Mucosa of descending colon (tissue), 3 donors: ENCODE measurements at places on chromosomes 5 and 9. TPM values are rescaled to one million over a fixed set of nuclear protein-coding genes. Genes with fewer than 3 reads are reported as not detected.
A peak's percentile ranks its signal among the peaks of the same experiment; 100 is the strongest.

DNA sequence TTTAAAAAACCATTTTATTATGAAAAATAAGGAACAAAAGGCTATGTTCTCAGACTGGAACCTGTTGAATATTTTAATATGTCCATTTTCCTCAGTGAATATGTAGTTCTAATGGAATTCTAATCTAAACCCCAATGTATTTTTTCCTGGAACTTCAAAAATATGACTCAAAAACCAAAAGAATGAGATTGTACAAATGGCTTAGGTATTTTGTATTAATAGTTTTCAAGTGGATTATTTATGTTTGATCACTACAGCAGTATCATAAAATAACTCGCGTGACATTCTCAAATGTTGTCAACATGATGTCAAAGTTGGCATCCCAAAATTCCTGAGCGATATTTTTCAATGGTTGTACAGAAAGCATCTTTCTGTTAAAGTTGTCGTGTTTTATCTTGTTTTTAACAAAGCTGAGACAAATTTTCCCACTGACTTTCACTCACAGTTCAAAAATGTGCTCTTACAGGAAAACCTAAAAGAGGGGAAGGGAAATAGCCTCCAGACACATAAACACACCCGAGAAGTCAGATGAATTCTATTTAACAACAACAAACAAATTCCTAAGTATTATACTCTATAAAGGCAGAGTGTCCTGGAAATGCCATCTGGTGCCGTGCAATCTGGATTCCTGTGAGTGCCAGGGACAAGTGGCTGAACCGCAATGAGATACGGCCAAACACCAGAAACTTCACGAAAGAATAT lies 68.1 kb upstream of the TAS2R1 start:
- no peak for DNase-seq

GRCh38 chr9:33446946-33447798 lies at the start of gene AQP3:
TSS of gene AQP3 (minus strand) at chr9:33447593. CDS start at chr9:33447530, 63 bp downstream.
- peak; percentile 75 for DNase-seq

- no peak for DNase-seq
These were observed 48.1 kb downstream of the ITGA2 start for GRCh38 chr5:53037141-53037859.

- DNase-seq: no peak
These were observed 125.4 kb downstream of the C5orf15 start for GRCh38 chr5:133842846-133843611.

DNA sequence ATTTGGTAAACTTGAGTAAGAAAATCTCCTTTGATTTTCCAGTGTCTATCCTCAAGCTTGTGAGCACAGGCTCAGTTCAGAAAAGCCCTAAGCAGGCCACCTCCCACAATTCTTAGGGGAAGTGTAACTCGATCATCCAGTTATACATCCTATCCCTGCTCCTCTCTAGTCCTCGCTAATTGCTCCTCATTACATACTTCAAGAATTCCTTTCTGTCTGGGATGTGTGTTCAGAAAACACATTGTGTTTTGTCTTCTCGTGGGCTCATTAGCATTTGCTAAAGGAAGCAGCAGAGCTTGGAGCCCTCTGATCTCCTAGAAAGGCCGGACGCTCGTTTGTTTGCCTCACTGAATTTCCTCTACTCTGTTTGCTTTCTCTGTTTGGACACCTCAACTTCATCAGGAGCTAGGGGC lies 268.2 kb upstream of the RFX3 start:
- no peak for DNase-seq

DNA sequence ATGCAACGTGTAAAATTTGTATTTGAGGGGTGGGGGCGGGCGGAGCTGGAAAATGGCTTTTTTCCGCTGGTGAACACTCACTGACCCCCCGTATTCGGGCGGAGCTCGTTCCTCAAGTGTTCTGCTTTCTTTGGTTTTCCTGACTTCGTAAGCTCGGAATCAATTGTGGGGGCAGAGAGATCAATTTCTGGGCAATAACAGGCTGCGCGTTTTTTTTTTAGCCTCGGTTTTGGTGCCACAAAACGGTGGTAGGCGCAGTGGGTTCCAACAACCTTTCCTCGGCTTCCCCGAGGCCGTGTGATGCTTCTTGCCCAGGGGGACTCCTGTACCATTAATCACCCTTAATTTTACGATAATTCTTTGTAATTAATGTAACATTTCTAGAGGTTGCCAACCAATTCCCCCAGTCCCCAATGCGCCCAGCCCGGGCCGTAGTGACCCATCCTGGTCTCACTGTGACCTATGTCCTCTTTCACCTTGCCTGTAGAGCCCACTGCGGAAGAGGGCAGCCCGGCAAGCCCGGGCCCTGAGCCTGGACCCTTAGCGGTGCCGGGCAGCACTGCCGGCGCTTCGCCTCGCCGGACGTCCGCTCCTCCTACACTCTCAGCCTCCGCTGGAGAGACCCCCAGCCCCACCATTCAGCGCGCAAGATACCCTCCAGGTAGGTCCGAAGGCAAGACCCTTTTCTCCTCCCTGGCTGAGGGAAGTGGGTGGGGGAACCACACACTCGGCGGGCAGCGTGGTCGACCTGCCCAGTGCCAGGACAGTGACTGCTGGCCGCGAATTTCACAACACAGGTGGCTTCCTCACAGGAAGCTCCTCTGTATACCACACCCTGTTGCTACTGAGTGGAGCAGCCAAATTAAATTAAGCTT lies 3.7 kb downstream of the NR4A3 start:
- no peak for DNase-seq

DNA sequence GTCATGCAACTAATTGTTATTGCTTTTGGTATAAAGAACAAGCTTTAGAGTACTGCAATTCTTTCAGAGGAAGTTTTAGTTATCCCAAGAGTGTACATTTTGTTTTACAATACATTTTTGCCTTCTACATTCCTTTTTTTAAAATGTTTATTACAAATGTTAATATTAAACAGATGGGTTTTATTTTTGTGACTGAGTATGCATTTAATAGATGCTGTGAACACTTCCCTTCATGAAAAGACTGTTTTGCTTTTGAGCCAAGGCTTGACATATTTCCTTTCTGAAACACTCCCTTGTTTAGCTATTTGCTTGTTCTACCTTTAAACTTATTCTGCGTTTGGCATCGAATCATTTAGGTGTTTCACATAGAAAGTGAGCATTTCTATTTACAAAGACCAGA lies 14.8 kb upstream of the ZNF474 start:
- no peak for DNase-seq

DNA sequence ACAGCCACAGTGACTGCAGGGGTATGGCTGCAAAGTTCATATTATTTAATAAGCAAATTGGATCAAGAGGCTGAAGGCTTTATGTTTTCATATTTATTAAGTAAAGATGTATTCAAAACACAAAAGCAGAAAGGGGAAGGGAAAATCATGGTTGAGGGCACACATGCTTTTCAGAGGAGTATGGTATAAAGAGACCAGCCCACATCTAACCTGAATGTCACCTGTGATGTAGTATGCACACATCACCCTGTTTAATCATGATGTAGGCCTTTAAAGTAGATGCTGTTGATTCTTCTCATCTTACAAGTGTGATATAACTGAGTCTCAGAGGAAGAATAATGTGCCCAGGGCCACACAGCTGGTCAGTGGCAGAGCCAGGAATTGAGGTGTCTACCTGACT lies 211.8 kb downstream of the DCP2 start:
- DNase-seq: no peak

GRCh38 chr5:180718810-180719453 lies 20.9 kb downstream of the OR2Y1 start:
- no peak for DNase-seq

- no peak for DNase-seq
These were observed 15.2 kb upstream of the HAND1 start for GRCh38 chr5:154493274-154493673.

GRCh38 chr9:37740128-37740527 lies 13.5 kb upstream of the TRMT10B start:
- no peak for DNase-seq

DNA sequence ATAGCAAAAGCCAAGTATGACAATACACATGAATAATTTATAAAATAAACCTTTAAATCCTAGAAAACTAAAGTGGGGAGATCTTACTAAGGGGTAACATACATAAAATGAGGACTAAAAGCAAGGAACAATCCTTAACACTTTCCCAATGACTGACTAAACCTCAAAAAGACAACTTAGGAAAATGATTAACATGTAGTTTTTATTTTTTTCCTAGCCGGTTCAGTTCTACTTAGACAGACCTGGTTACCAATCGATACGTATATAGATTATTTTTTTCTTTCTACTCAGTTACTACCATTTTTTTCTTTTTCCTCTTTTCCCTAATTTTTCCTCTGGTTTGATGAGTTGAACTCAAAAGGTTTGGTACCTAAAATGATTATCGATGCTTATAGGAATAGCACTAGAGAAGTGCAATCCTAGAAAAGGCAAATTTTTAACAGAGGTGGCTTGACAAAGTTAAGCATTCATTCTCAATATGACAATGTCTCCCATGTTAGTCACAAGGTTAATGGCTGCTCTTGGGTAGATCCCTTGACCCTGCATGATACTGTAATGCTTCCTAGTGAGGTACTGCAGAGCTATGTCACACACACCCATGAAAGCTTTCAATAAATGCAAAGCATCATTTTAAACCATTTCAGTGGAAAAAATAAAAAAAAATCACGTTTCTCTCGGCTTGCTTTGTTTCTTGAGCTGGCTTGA lies 41.5 kb downstream of the FBXO4 start:
- DNase-seq: no peak

DNA sequence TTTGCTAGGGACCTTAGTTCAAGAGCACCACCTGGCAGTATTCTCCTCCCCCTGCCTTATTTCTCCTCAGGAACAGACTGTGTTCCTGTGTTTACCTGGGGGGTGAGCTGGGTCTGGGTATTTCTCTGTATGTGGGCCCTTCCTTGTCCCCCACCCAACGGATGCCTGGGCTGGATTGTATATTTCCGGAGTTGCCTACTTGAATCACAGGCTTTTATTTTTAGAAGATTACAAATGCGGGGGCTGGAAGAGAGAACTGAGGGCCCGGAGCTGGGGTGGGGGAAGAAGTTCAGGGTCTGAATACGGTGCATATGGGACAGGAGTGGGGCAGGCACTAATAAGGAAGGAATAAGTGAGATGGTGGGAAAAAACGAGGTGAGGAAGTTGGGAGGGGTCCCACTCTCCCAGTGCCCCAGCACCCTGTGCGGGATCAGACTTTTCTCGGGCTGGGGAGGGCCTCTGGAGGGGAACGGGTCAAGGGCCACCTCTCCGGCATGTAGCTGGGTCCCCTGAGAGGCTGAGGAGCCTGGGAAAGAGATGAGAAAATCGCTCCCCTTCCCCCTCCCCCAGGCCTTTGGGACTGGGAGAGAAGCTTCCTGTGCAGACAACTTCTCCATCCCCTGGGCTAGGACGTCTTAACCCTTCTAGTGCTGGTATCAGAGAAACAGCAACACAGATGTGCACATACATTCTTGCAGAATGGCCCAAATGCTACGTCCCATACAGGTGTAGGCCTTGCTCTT lies 42.1 kb downstream of the PCDH1 start:
- no peak for DNase-seq

DNA sequence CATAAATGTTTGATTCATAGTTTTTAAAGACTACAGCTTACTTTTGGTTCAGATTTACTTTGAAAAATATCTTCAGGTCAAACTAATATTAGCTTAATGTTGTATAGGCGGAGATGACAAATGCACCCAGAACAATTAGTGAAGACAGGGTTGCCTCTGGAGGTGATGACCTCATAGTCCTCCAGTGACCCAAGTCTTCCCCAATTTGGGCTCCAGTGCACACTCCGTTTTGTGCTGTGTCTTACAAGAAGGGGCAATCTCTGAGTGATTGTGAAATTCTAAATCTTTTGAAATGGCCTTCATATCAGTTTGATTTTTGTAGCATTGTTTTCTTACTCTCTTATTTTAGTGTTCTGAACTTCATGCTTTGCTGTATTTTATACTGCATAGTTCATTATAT lies 57.6 kb downstream of the DENND4C start:
- DNase-seq: no peak

- no peak for DNase-seq
These were observed 65.3 kb downstream of the MARCHF3 start for GRCh38 chr5:126965061-126965475.

GRCh38 chr5:127961006-127961762 lies 122.4 kb upstream of the SLC12A2 start:
- DNase-seq: no peak

- DNase-seq: no peak
These were observed at the start of gene PCDHB9 for GRCh38 chr5:141186897-141187512. TSS of gene PCDHB9 (plus strand) at chr5:141187161. CDS start at chr5:141187319, 158 bp downstream.

DNA sequence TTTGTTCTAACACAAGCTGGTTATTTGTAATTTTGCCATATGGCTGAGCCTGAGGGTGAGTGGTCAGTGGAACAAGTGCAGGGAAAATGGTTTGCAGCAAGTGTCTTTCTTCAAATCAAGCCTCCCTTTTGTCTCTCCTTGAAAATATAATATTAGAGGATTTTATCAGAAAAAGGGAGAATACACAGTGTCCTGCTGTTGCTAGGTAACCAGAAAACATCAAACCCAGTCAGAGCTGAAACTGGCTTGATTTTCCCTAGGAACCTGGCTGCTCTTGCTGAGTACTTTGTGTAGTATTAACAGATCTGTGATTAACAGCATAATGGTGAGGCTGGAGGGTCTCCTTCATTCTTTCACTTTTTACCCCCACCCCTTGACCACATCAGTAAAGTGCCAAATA lies 314.0 kb downstream of the ARHGEF28 start:
- no peak for DNase-seq

The SPOCK1 gene
- total RNA-seq: 55.5 TPM

The CCNI2 gene
- total RNA-seq: 12.3 TPM

The SNCB gene
- not detected for total RNA-seq

The PCDHB7 gene
- total RNA-seq: not detected

The TMEM252 gene
- not detected for total RNA-seq

The NHP2 gene
- total RNA-seq: 64.8 TPM

The FAT2 gene
- not detected for total RNA-seq

The TLR4 gene
- total RNA-seq: 14.9 TPM

The IL3 gene
- not detected for total RNA-seq

The GALT gene
- 85.6 TPM for total RNA-seq

The AGXT2 gene
- total RNA-seq: not detected

The QRFP gene
- 0.87 TPM for total RNA-seq

The LHX3 gene
- total RNA-seq: not detected

The DDX4 gene
- total RNA-seq: not detected
